ENCODE measurements at places on chromosomes 5 and 9.

DNA sequence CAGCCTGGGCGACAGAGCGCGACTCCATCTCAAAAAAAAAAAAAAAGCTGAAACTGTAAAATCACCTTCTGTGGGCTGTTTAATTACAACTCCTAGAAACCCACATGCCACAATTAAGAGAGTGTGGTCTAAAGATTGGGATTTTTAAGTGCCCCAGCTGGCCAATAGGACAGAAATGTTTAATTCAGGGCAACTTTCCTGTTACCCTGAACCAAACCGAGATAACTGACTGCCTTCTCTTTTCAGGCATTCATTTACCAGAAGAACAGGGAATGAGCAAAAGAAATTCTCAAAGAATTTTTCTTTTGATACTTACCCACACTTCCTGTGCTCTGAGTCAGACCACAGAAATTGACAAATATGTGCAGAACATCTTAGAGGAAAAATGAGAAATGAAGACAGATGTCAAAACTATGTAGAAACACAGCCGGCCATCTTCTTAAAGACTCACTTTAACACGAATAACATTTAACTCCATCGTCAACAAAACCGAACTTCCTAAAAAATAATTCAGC lies 221.3 kb upstream of the DAPK1 start:
- peak; percentile 83 for DNase-seq

GRCh38 chr5:169404223-169404622 lies 103.3 kb upstream of the SLIT3 start:
- no peak for DNase-seq

DNA sequence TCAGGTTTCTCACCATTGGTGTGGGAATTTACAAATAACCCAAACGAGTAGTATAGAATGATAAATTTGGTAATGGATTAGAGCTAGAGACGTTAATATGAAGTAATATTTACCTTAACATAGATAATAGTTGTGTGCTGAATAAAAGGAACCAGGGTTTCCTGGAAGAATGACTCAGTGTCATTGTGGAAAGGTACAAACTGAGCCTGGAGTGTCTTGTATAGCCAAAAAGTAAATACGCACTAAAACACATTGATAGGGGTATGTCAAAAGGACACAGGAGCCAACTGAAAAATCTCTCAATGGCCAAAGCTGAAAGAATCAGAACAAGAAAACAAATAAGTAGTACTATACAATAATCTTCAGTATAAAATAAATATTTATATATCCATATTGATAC lies 363.5 kb downstream of the SLCO4C1 start:
- DNase-seq = no peak

GRCh38 chr9:119974026-119974425 lies 604.8 kb upstream of the BRINP1 start:
- no peak for DNase-seq

DNA sequence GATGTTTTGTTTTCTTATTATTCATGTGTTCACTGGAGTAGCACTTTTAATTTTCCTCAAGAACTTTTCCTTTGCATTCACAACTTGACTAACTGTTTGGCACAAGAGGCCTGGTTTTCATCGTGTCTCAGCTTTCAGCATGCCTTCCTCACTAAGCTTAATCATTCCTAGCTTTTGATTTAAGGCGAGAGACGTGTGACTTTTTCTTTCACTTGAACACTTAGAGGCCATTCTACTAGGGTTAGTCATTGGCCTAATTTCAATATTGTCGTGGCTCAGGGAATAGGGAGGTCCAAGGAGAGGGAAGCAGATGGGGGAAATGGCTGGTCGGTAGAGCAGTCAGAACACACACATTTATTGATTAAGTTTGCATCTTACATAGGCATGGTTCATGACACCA lies 94.0 kb downstream of the ZNF462 start:
- DNase-seq = peak; percentile 68

GRCh38 chr9:37972351-37972848 lies 68.5 kb upstream of the SLC25A51 start:
- no peak for DNase-seq

DNA sequence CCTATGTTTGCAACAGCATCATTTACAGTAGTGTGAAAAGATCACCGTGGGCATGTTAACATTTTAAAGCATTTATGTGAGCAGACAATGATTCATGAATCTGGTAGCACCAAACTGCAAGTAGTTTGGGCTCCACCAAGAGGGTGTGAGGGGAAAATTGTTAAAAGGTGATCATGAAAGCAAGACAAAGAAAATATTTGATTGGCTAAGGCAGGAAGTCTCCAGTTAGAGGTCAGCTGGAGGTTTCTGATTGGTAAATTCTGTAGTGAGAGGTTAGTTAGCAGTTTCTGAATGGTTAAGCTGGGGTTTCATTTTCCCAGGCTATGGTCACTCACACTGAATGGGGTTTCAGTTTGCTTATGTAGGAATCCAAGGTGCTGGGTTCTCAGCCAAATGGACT lies 13.5 kb upstream of the DRD1 start:
- no peak for DNase-seq

Measured in foreskin fibroblast (primary cell).